ENCODE measurements at places on chromosomes 7 and 10.

DNA sequence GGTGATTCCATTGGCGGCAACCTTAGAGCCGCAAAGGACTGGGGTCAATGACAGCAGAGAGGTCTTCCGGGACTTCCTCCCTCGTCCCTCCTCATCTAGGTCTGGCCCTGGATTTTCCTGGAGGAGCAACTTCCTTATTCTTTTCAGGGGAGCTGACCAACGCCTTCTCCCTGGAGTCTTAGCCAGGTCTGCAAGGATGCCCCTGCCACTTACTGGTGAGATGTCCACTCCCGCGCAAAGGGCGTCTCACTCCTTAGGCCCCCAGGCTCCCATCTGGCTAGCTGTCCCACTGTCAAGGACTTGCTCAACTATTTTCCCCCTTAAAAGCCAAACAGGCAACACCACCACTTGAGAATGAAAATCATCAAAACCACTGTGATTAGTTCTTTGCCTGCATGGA, 42.0 kb upstream of the NMT2 start:
- H3K27ac ChIP-seq, result no peak overlapping the region
- H3K4me3 ChIP-seq, result no peak overlapping the region
- no peaks in the 10 kb centered on the region for H3K4me1 ChIP-seq
- DNase-seq, result no peak

- H3K4me1 ChIP-seq, result no peaks in the 10 kb centered on the region
- no peaks in the 10 kb centered on the region for H3K27me3 ChIP-seq
- no peak for DNase-seq
- H3K27ac ChIP-seq, result no peak overlapping the region
- H3K36me3 ChIP-seq, result no peaks in the 10 kb centered on the region
- no peak overlapping the region for H3K4me3 ChIP-seq
Observed at GRCh38 chr10:71312811-71313789, 6.0 kb upstream of the SLC29A3 start.

DNA sequence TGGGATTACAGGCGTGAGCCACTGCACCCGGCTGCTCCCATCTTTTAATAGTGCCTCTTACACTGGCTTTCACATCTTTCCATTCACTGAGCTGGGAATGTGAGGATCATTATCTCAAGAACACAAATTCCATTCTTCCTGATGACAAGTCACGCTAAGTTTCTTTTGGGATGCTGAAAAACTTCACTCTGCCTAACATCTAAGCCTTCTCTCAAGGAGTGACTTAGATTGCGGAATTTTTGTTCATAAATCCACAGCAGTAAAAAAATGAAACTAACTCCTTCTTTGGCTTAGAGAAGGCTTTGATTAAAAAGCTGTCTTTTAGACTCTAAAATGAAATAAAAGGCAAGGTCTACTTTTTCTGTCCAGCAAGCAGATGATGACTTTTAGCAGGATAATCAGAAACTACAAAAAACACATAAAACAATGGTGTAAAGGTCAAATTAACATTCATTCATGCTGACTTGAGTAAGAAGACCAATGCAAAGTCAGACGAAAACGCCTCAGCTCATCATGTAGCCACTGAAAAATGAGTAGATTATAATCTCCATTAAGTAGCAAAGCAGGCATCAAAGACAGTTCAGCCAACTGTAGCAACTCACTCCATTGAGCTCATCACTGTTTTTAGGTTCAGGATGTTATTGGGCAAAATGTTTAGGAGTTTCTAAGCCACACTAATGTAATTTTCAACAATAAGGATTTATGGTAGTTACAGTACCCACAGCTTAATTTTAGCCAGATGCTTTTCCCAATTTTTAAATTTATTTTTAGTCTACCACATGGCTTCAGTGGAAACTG, 178.8 kb downstream of the ELMO1 start:
- H3K27me3 ChIP-seq, result no peaks in the 10 kb centered on the region
- H3K4me3 ChIP-seq, result no peak overlapping the region
- no peak for DNase-seq
- no peaks in the 10 kb centered on the region for H3K36me3 ChIP-seq
- H3K27ac ChIP-seq, result no peak overlapping the region
- H3K4me1 ChIP-seq, result no peaks in the 10 kb centered on the region

DNA sequence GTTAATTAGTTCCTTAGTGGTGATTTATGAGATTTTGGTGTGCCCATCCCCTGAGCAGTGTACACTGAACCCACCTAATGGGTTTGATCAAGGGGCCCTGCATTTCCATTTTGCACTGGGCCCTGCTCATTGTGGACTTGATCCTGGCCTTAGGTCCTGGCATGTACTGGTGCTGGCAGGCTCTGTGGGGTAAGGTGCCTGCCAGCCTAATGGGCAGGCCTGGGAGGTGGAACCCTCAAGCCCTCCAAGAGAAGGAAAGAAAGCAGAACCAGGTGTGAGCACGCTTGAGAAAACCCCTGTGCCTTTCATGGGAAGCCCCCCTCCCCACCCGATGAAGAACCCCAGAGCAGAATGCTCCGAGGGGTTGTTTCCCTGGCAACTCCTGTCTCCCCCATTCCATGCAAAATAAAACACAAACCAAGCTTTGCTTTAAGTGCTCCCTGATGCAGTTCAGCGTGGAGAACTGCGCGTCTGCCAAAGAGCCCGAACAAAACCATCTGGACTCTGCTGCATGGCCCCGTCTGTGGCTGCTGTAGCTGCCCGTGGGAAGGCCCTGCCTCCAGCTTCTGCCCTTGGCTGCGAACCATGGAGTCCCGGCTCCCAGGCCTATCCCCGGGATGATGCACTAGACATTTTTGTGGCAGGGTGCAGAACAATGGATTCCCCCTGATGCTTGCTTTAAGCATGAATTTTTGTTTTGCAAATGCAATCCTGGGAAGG, 123.3 kb downstream of the PRPF18 start:
- DNase-seq, result no peak
- no peaks in the 10 kb centered on the region for H3K27me3 ChIP-seq
- H3K4me3 ChIP-seq, result no peak overlapping the region
- peaks cover 2% of the 10 kb centered on the region for H3K4me1 ChIP-seq

GRCh38 chr7:155296006-155296787, 1.5 kb upstream of the INSIG1 start:
- peak overlapping the region; percentile 81 for H3K4me3 ChIP-seq
- H3K27ac ChIP-seq, result peak overlapping the region; percentile 59
- H3K27me3 ChIP-seq, result no peaks in the 10 kb centered on the region
- no peak for DNase-seq

DNA sequence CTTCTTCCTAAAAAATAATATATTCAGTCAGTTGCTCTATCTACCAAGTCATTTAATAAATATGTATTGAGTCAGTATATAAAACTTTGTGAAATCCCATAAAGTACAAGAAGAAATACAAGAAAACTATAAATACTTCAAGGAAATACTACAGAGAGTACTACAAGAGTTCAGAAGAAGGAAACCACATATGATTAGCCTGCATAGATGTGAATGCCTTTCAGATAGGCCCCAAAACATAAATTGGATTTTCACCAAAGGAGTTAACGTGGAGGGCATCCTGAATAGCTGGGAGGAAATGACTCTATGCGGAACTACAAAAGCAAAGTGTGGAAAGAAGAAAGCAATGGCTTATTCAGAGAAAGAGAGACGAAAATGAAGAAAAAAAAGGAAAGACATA, 120.1 kb downstream of the LRRN3 start:
- H3K27ac ChIP-seq, result no peak overlapping the region
- no peak for DNase-seq
- H3K27me3 ChIP-seq, result no peaks in the 10 kb centered on the region
- H3K4me3 ChIP-seq, result no peak overlapping the region

DNA sequence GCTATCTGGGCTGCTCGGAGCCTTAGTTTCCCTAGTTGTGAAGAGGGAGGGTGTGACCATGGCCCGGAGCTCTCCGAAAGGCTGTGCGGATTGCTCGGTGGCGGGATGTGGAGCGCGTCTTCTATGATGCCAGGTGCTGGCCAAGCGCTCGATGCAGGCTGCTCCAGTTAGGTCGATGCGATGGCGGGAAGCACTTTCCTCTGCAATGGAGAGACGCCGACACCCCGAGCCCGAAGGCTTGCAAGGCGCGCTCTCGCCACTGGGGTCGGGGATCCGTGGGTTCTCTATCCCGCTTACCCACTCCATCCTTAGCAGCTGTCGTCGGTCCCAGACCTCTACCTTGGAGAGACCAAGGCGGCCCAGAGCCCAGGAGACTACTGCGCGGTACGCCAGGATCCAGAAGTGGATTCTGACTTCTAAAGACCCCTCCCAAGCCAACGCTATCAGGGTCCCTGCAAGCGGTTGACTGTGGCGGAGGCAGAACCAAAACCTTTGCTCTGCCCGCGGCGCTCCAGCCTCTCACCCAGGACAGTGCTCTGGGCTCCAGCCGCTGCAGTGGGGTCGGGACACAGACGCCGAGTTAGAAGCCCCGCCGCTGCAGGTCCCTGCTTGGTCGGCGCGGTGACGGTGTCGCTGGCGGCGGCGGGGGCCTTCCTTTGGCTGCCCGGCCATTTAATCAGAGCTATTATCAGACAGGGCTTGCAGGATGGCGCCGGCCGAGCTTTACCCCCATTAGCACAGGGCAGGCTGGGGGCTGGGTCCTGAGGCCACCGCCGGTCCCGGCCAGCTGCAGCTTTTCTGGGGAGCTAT, 7.8 kb upstream of the TBX20 start:
- H3K4me1 ChIP-seq, result peaks cover 6% of the 10 kb centered on the region
- H3K27me3 ChIP-seq, result peaks cover 63% of the 10 kb centered on the region

- peaks cover 9% of the 10 kb centered on the region for H3K36me3 ChIP-seq
- no peak overlapping the region for H3K4me3 ChIP-seq
- no peaks in the 10 kb centered on the region for H3K27me3 ChIP-seq
- DNase-seq, result no peak
Observed at GRCh38 chr7:46461334-46461777, 540.3 kb upstream of the IGFBP3 start.

- H3K36me3 ChIP-seq, result no peaks in the 10 kb centered on the region
- DNase-seq, result no peak
- H3K4me3 ChIP-seq, result no peak overlapping the region
- H3K27ac ChIP-seq, result no peak overlapping the region
Observed at GRCh38 chr7:111955616-111956015, 250.6 kb downstream of the DOCK4 start.
